ENCODE measurements at places on chromosomes 5 and 9.

DNA sequence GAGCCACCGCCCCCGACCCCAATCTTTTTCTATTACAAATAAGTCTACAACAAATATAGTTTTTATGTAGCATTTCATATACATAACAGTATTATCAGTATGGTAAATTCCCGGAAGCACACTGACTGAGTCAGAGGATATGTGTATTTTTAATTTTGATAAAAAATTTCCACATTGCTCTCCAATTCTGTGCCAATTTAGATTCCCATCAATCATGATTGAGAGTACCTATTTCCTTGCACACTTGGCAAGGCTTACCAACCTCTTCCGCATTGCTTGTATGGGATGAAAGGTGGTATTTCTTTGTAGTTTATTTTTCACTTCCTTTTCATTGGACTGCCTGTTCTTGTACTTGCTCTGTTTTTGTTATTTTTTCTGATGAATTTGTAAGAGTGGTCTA, 204.6 kb downstream of the RFX3 start:
- DNase-seq = no peak

- DNase-seq = no peak
These were observed 58.4 kb upstream of the MARCHF11 start for GRCh38 chr5:16238018-16238417.

DNA sequence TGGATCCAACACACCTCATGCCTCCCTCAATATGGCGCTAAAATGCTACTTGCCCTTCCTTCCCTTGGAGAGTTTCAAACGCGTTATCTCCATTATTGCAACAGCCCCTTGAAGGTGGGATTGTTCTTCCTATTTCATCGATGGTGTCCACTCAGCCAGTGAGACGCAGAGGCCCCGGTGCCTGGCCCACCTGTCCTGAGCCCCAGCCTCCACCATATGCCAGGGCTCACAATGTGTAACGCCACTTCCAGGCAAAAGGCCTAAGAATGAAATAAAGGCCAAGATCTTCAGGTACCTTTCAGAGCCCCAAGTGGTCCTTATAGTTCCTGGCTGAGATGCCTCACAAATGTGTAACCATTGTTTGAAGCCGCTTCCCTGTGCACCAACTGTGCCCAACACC, 170.7 kb upstream of the PHYKPL start:
- DNase-seq = no peak

DNA sequence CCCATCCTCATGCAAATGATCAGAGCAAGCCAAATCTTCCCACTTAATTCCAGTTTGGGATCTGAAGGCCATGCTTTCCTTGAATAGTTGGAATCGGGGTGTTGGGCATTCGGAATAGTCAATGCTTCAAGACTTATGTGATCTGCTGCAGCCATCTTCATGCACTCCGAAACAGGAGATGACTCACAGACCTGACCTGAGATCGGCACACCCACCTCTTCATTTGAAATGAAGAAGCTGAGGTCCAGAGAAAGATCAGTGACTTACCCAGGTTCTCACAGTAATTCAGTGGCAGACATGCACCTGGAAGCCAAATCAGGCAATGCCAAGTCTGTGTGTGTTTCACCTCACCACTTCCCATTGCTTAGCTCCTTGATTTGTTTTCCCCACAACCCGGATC, 33.0 kb downstream of the FOXD1 start:
- DNase-seq = no peak

DNA sequence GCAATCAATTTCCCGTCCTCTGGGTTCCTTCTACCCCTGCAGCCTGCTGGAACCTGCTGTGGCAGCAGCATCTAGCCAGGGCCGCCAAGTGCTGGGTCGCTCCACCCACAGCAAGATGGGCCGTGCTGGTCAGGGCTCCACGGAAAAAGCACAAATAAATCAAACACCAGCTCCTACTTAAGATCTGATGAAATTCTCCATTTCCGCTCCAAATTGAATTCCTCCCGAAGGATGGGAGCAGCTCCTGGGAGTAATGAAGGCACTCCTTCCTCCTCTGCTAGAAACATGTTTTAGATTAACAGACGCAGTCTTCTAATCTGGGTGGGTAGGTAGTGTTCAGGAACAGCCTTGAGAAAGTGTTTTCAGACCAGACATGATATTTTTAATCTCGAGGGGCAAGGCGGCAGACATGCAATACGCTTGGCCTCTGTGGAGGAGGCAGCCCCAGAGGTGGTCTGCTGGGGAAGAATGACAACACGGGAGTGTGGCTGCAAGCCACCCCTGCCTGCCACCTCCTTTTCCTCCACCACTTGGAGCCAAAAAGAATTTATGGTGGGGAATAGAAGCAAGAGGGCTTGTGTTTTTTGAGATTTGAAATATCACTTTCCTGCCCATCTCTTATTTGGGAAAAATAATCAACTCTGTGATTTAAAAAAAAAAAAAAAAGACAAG, 194.1 kb downstream of the AOPEP start:
- peak; percentile 96 for DNase-seq

- no peak for DNase-seq
These were observed 10.9 kb downstream of the RAPGEF1 start for GRCh38 chr9:131728961-131729360.

DNA sequence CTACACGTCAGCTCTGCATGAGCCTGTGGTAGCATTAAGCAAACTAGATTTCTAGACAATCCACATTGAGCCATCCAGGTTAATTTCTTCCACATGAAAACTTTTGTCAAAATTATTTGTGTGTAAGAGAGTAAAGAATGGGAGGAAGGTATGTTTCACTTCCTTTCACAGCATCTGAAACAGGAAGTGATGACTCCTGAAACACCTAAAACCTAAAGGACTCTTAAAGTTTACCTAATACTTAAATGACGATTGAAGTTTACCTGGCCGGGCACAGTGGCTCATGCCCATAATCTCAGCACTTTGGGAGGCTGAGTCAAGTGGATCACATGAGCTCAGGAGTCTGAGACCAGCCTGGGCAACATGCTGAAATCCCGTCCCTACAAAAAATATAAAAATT, 223.8 kb downstream of the CEMIP2 start:
- DNase-seq = no peak

DNA sequence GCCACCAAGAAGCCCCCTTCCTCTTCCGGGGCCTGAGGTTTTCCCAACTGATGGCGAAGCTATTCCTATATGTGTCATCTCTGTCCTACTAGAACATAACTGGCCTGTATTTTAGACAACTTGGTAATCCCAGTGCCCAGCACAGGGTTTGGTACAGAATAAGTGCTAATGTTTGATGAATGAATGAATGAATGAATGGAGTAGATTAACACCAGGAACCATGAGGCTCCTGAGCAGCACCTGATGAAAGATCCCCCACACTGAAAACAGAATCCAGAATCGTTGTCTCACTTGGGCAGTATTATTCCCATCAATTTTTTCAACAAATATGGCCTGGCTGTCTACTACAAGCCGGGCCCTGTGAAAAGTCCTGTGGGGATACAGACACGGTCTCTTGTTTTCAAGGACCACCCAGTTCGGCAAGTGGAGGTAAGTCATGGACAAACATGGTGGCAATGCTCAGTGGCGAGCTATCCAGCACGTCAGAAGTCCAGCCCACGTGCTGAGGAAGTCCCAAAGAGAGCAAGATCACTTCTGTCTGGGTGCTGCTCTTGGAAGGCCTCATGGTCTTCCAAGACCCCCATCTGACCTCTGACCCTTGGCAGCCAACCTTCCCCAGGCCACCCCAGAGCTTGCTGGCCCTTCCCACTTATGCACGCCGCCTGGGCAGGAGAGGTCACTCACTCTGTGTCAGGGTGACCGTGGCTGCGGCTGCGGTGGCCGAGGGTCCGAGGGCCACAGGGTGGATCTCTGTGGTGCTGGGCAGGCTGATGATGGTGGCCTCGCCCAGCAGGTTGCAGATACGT, 1.0 kb downstream of the NAIF1 start:
- DNase-seq = no peak

- peak; percentile 86 for DNase-seq
These were observed at the start of gene IL11RA for GRCh38 chr9:34651876-34652601. IL11RA (plus strand) TSS chr9:34652185; CDS start chr9:34655218, 3,033 bp downstream.

- no peak for DNase-seq
These were observed 35.6 kb downstream of the FCHO2 start for GRCh38 chr5:72991394-72991793.

DNA sequence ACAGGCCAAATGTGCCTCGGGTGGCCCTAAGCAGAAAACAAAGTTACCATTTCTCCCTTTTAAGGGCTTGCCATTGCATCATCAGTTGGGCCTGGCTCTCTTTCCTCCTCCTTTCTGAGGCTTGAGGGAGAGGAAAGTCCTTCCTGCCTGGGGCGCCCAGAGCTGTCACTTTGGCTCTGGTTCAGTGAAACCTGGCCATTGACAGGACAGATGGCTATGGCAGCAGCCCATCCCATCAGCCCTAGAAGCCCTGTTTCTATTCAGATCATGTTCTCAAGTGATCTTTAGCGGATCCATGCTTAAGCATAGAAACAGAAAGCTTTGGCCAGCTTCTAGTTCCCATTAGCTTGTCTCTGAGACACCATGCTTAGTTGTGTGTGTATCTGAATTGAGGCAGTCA, 293.4 kb downstream of the YTHDC2 start:
- DNase-seq = peak; percentile 1

- no peak for DNase-seq
These were observed 13.1 kb downstream of the GFI1B start for GRCh38 chr9:132991351-132992300.

DNA sequence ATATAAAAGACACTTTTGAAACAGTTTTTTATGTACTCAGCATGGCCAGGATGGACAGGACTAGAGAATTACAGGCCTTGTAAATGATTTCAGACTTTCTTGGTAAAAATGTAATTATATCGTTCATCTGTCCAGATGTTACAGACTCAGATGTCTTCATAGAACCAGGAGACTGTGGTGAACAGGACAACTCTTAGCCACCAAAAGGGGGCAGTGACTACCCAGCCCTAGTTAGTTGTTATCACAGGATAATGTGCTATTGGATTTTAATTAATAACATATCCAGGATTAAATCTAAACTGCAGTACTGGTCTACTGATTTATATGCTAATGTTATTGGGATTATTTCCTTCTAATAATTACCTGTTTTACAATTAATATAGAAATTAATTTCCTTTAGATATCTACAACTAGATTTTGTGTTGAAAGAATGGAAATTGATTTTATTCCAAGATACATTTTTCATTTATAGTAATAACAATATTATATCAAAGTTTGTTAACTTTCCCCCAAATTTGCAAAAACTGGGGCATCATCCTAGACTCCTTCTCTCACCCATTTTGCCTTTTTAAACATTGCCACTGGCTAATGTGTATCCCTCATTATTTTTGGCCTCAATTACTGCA, 99.4 kb downstream of the MTREX start:
- peak; percentile 77 for DNase-seq

DNA sequence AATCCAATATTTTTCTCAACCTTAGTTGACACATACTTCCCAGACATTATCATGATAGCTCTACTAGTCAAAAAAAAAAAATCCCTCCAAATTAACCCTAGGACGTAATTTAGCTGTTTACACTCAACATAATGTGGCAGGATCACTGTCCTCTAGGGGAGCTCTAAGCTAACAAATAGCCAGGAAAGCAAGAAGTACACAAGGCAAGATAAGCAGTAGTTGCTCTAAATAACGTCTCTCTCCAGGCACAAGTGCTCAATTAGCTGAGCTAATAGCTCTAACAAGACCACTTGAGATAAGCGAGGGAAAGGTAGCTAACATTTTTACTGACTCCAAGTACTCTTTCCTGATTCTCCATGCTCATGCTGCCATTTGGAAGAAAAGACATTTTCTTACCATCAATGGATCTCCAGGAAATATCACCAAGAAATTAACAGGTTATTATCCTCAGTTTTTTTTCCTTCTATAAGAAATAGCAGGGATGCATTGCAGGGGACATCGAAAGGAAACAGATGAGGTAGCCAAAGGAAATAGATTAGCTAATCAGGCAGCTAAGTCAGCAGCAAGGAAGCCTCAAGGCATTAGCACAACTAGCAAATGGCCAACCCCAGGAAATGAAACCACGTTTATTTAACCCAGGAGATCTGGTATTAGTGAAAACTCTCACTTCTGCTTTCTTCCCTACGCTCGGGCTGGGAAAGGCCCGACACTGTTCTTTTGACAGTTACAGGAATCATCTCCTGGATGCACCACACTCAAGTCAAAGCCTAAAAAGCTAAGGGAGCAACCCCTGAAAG, 614.1 kb downstream of the PTPRD start:
- DNase-seq = no peak

DNA sequence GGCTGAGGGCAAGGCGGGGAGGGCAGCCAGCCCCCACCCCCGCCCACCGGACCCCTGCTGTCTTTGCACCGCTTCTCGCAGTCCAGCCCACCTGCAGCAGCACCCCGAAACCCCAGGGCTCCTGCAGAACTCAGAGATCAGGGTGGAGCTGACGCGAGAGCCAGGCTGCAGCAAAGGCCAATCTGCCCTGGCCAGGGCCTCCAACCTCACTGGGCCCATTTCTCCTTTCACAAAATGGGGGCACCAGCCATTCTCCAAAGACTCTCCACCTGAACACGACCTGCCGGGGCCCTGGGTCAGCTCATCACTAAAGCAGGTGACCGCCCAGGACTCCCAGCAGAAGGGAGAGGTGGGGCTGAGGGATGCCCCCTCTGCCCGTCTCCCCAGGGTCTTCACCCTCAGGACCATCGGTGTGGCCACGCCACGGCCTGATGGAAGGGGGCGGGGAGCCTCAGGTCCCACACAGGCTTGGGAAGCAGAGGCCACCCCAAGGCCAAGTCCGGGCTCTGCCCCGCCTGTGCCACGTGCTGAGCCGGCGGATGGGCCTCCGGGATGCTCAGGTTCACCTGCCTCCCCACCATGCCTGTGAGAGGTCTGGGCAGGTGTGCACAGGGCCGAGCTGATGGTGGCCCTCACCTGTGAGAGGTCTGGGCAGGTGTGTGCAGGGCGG, 13.1 kb downstream of the NACC2 start:
- DNase-seq = no peak

DNA sequence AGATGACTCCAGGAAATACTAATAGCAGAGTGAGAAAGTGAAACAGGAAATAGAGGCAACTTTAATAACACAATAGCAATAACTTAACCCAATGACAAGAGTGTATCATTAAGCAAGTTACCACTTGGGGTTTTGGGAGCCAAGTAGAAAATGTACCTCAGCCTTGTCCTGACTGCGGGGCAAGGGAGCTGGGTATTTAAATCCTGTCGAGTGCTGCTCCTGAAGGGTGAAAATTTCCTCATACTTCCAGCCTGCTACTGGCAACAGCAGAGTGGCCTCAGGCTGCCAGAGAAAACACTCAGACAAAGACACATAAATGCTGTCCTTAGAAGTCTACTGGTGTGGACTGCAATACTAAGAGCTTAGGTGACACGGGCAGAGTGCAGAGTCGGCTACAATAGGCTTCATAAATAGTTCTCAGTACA, 112.5 kb upstream of the EMB start:
- DNase-seq = peak; percentile 25

- peak; percentile 66 for DNase-seq
These were observed 169.0 kb downstream of the CDH6 start for GRCh38 chr5:31362529-31362900.

GRCh38 chr9:38079461-38080031, 10.5 kb upstream of the SHB start:
- no peak for DNase-seq

Data from fibroblast of the aortic adventitia (primary cell).